ENCODE measurements at places on chromosomes 1 and 21. TPM values are rescaled to one million over a fixed set of nuclear protein-coding genes. Genes with fewer than 3 reads are reported as not detected.

Gene HLCS
- total RNA-seq, result 37.4 TPM

Gene SOAT1
- 33.3 TPM for total RNA-seq

Gene FAM131C
- total RNA-seq, result 0.60 TPM

Gene RCC2
- total RNA-seq, result 85.2 TPM

Gene DMBX1
- total RNA-seq, result not detected

Gene TAS1R1
- not detected for total RNA-seq

Gene CBR3
- total RNA-seq, result 1.8 TPM
